Fibroblast of lung (primary cell): ENCODE measurements at places on chromosomes 3 and 15. TPM values are rescaled to one million over a fixed set of nuclear protein-coding genes. Genes with fewer than 3 reads are reported as not detected.

Gene ESYT3
- total RNA-seq: 0.17 and 0.51 TPM in 2 replicates

Gene CLEC3B
- 20.0 and 56.3 TPM in 2 replicates for total RNA-seq

Gene EXD1
- 0.17 TPM in 1 of 2 replicates, not detected in the other for total RNA-seq

Gene CPN2
- total RNA-seq: not detected in 2 replicates
